ENCODE measurements at places on chromosomes 1 and 21.

GRCh38 chr1:194442901-194443575, 1256.6 kb upstream of the B3GALT2 start:
- DNase-seq = no peak

- DNase-seq = no peak
These were observed 646 bp upstream of the RRP15 start for GRCh38 chr1:218284377-218284916.

DNA sequence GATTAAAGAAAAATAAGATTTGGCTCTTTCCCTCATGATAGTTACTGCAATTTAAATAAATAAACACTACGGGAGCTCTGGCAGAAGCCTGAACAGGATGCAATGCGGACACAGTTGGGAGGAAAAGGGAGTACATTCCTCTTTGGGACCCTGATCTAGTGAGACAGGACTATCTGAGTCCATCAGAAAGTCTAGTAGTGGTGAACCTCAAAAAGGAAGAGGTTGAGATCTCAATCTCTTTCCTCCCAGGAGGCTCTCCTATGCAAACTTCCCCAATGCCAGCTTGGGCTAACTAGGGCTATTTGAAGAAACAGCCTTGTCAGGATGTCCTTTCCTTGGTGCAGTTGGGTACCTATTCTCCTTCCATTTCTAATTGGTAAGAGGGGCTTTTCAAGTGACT, 4.9 kb upstream of the ABCD3 start:
- DNase-seq = no peak

GRCh38 chr1:44089371-44090048, 29.1 kb upstream of the KLF17 start:
- DNase-seq = no peak

GRCh38 chr1:3533067-3534048, 78.0 kb downstream of the MEGF6 start:
- no peak for DNase-seq

DNA sequence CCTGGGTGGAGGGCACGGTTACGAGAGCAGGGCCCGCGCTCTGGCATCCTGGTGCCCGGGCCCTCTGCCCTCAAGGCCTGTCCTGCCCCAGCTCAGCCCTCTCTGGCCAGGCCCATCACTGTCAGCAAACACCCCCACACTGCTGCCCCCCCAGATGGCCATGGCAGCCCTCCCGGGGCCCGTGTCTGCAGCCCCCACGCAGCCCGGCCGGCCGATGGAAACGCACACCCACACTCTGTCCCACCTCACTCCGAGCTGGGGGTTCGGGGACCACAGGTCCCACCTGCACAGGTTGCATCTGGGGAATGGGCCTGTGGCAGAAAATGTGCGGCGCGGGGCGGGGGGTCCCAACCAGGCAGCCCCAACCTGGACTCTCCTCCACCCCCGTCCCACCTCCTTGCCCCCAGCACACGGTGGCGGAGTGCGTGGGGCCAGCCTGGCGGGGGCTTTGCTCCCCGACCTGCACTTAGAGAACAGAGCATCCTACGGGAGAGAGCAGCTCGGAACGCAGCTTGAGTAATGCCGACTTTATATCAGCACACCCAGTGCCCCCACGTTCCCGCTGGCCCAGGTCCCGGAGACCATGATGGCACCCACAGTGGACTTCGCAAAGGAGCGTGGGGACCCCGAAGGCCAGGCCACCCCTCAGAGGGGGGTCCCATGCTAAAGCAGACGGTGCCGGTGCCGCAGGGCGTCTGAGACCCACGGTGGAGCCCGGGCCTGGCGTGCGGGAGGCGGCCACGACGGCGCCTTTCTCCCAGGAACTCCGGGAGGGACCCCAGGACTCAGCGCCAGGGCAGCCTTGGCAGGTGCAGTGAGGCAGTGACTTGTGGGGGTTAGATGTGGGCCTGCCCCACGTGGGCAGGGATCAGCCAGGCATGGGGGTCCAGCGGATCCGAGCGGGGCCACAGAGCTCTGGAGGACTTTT, 7.5 kb upstream of the RNF223 start:
- DNase-seq = peak; percentile 12

DNA sequence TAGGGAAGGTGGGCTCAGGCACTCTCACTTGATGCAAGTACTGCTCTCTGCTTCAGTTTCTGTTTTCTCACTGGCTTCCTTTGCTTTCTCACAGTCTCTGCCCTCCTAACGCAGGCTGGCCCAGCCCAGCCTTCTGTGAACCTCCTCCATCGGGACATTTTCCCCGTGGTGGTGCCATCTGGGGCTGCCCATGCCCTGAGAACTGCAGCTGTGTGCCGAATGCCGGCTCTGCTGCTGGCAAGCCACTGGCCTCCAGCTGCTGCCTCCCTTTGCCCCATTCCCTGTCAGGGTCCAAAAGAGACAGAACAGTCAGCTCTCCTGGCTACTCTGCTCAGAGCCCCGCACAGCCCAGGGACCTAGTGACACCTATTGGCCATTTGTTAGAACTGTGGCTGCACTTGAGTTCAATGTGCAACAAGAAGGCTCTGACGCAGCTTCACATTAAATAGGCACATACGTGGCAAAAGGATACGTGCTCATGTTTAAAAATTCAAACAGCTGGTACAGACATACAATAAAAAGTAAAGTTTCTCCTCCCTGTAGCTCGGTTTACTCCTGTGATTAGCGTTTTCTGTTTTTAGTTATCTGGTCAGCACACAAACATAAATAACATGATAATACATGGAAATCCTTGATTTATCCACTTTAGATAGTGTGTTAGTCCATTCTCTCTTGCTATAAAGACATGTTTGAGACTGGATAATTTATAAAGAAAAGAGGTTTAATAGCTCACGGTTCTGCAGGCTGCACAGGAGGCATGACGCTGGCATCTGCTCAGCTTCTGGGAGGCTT, 46.6 kb downstream of the FCRL5 start:
- DNase-seq = no peak

GRCh38 chr21:33008333-33009051, 17.2 kb upstream of the OLIG2 start:
- no peak for DNase-seq

DNA sequence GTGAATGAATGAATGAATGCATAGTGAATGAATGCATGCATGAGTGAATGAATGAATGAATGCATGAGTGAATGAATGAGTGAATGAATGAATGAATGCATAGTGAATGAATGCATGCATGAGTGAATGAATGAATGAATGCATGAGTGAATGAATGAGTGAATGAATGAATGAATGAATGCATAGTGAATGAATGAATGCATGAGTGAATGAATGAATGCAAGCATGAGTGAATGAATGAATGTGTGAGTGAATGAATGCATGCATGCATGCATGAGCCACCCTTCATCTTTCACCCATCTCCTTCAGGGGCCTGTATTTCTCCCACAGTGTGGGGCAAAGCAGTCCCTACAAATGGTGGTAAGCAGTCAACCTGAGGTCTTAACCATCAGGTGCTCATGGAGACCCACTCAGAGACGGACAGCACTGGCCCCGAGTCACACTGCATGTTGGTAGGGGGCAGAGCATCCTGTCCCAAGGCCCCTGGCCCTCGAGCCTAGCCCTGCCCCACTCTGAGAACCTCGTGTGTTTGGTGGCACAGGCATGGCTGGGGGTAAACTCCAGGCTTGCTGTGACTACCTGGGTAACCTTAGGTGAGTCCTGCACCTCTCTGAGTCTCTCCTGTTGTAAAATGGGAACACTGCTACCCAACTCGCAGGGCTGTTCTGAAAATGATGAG, 28.0 kb upstream of the PAX7 start:
- no peak for DNase-seq

GRCh38 chr1:201742476-201742875, 86.5 kb upstream of the IPO9 start:
- no peak for DNase-seq

GRCh38 chr1:27044613-27045151, 32.0 kb upstream of the TENT5B start:
- peak; percentile 89 for DNase-seq

DNA sequence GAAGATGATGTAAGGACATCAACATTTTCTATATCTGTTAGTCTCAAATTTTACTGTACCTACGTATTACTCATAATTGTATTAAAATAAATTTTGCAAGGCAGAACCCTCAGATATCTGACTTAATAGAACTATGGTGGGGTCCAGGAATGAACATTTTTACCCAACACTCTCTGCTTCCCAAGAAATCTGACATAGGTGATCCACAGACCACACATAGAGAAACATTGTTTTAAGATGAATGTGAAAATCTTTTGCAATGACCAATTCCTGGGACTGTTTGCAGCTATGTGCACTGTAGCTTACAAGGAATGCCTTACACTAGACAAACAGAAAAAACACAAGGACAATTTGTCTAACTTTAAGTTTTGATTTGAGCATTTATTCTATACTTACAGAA, 645.6 kb upstream of the ADGRL2 start:
- no peak for DNase-seq

DNA sequence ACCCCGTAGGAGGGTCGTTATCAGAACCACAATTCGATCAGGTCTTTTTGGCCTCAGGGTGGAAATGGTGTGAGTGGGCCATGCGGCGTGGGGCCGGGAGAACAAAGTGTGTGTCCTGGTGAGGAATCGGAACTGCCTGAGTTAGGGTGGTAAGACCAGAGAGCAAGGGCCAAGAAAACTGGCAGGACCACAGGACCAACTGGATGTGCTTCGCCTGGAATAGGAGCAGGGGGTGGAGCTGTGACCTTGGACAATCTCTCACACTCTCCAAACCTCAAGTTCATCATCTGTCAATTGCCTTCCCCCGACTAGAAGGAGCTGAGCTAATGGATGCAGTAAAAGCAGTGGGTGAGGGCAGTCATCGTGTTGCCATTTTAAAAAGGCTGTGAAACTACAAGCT, 59.5 kb downstream of the NAV1 start:
- DNase-seq = no peak

DNA sequence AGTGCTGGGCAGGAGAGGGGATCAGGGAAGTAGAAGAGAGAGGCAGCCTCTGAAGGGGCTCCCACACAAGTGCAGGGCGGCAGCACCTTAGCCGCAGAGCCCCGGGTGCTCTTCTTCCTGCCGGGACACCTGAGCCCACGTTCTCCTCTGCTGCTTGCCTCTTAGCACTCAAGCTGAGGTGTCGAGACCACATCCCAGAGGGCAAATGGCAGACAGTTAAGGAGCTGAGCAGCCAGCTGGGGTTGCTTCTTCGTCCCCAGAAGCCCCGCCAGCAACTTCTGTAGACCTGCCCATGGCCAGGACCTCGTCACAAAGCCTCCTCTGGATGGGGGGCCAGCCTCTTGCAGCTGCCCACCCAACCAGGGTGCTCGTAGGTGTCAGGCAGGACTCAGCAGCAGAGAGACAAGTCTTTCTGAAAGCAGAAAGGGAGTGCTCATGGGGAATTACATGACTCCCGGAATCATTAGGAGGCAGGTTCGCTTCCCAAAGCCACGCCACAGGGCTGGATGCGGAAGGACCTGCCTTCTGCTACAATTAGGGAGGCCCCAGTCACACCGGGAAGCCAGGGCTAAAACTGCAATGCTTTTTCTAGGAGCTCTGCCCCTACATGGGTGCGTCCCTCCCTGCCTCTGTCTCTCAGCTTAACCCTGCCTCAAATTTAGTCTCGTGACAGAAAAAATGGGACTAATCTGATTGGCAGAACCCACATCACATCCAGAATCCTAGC, 141.4 kb upstream of the RAB4A start:
- DNase-seq = no peak
